ENCODE measurements at places on chromosomes 5 and 9.

GRCh38 chr9:13002740-13003139 lies 227.9 kb downstream of the LURAP1L start:
- no peak for DNase-seq

DNA sequence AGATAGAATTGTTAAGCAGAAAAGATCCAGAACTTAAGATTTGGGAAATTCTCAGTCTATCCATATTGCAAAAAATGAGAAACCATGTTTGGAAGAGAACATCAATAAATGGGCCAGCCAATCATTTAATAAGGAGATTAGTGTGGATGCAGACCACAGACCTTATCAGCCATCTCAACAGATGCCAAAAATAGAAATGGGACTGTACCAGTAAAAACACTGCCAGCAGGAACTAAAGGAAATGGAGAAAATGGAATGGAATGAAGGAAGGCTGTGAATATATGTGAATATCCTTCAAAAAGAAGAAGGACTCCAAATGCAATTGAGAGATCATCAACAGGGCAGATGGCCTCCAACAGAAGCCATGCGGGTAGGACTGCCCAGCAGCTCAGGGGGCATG lies 52.7 kb upstream of the ZNF618 start:
- DNase-seq = no peak

DNA sequence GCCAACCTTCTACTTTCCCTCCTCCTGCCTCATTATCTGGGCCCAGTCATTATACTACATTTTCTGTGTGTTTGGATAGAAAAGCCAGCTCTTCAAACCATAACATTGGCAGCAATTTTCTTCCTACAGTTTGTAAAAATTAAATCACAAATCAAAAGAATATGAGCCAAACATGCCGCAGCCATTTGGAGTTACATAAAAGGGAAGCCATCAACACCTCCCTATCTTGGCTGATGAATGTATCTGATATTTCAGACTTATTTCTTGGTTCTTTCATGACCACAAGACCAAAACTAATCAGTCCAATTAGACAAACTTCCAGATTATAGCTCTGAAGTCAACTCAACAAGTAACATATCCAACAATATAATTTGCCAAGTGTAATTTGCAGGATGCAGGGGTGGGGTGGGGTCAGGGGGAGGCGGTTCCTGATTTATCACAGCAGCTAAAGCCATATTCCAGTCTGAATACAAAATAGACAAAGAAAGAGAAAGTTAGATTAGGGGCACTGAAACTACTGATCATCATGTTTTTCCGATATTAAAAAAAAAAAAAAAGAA lies 89.4 kb upstream of the CNTLN start:
- DNase-seq = no peak

- no peak for DNase-seq
These were observed 35.3 kb downstream of the SNX24 start for GRCh38 chr5:122880749-122881148.

DNA sequence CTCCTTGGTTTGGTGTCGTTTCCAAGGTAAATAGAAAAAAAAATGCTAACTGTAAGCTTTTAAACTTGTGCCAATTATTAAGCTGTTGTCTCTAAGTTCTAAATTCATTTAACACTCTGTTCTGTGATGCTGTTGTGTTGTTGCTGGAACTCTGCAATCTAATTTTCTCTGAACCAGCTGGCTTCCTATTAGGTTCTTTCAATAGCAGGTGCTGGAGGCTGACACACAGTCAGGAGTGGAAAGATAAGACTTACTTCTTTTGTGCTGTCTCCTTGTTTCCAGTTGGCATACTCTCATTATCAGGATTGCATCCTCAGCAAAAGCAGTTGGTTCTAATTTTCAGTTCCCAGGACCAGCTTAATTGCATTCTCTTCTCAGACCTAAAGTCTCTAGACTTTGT lies 1252.6 kb upstream of the NUDT12 start:
- no peak for DNase-seq

GRCh38 chr5:85205430-85205829 lies 820.8 kb upstream of the EDIL3 start:
- no peak for DNase-seq

DNA sequence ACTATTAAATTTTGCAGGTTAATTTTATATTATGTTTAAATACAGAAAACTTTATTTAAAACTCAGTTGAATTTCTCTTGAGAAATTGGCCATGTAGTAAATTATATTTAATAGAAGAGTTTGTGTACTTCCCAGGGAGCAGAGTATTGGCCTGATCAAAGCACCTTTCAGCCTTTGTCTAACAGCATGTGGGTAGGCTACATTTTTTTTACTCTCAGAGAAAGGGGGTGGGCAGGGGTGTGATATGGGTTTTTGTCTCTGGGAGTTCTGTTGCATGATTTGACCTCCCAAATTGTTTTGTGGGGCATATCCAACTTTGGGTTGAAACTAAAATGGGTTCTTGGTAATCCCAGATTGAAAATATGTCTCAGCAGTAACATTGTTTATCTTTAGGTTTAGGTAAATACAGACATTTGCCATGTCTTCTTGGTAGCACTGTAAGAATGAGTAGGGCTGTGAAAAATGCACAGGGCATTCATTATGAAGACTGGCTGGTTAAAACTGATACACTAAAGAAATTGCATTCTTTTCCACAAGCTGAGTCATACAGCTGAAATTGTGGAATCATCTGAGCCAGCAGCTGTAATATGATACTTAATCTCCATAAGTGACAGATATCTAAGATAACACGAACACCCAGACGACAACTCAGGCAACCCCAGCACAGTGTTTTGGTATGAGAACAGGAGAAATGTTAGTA lies 75.4 kb upstream of the CDKN2B start:
- no peak for DNase-seq

DNA sequence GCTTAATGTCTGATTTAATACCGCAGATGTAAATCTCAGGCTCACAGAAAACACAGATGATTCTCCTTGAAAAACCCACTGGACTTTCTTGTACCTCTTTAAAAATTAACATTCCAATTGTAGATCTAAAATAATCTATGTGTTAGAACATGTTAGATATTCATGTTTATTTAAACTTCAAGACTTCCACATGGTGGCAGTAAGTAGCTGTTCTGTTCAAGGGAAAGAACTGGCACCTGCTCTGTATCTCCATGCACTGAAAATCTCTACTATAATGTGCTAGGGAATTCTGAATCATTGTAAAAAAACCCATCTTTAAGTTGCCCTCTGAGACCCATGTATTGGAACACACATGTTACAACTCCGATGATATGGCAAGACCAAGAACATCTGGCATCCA lies 366.9 kb downstream of the DMRTA1 start:
- no peak for DNase-seq

- no peak for DNase-seq
These were observed 735 bp downstream of the IDNK start for GRCh38 chr9:83623679-83624076.

DNA sequence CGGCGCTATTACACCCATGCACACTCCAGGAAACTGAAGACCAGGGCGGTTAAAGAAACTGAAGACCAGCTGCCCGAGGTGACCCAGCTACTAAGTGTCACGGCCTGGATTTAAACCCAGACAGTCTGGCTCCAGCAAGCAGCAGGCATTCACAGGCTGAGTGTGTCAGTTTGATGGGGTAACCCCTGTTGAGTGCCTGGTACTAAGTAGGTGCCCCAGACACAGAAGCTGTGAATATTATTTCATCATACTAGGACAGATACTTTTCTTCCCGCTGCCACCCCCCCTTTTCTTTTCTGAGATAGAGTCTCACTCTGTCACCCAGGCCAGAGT lies 7.3 kb downstream of the ENG start:
- no peak for DNase-seq

GRCh38 chr9:2262386-2263071 lies 247.4 kb downstream of the SMARCA2 start:
- DNase-seq = no peak

- no peak for DNase-seq
These were observed 1.7 kb upstream of the SPARC start for GRCh38 chr5:151688436-151688835.

DNA sequence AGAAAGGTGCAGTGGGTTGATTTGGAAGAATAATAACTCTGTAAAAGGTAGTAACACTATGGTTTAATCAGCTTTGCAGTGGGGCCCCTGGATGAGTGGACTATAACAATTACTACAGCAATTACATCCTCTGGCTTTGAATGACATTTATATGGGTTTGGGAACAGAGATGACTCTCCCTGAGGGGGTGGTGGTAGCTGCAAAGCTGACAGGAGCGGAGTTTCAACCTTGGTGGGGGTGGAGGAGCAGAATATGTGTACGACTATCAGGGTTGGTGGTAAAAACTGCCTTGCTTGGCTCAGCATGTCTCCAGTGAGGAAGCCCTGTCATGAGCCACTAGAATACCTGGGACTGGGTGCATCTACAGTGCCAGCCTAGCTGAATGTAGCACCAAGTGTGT lies 28.3 kb upstream of the NR3C1 start:
- no peak for DNase-seq

DNA sequence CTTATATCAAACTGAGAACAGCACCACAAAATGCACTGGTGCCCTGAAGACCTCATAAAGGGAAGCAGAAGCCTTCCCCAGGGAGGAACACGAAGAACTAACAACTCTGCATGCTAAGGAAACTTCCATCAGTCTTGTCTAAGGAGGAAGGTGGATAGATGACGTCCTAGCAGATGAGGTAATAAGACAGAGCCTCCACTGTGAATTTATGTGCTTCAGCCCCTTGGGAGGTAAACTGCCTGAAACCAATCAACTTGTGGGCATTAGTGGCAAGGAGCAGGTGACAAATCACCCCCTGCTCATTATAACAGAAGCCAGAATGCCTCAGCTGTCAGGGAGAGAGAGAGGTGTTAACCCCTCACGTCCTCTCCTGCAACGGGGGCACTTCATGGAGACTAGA lies 48.9 kb upstream of the SPIN1 start:
- DNase-seq = no peak

- no peak for DNase-seq
These were observed 37.1 kb downstream of the CPLANE1 start for GRCh38 chr5:37212096-37212495.

DNA sequence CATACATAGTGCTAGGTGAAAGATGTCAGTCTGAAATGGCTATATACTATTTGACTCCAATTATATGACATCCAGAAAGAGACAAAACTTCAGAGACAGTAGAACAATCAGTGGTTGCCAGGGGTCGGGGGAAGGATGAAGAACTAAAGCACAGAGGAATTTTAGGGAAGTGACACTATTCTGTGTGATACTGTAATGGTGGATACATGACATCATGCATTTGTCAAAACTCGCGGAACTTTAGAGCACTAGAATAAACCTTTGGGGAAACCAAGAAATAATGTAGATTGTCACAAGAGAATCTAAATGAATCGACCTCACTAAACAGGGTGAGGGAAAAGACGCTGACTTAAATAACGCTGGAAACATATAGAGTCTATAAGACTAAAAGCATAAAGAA lies 107.0 kb upstream of the RETREG1 start:
- no peak for DNase-seq

DNA sequence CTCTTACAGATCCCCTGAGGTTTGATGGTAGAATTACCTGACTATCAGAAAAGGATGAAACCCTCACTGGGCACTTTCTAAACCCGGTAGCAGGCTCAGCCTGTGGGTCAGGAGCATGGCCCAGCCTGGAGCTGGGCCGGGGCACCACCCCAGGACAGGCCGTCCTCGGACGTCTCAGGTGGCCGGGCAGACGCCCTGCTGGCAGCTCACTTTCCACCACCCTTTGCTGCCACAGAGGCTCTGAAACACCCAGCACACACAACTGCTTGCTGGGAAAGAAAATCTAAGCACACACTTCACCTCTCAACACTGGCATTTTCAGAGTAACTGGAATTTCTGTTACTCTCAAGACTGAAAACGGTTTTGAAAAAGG lies 4.4 kb downstream of the UBAC1 start:
- no peak for DNase-seq

- peak; percentile 10 for DNase-seq
These were observed at the start of gene COL5A1 for GRCh38 chr9:134641173-134641989. TSS of gene COL5A1 (plus strand) at chr9:134641803. CDS start at chr9:134642188, 385 bp downstream.

DNA sequence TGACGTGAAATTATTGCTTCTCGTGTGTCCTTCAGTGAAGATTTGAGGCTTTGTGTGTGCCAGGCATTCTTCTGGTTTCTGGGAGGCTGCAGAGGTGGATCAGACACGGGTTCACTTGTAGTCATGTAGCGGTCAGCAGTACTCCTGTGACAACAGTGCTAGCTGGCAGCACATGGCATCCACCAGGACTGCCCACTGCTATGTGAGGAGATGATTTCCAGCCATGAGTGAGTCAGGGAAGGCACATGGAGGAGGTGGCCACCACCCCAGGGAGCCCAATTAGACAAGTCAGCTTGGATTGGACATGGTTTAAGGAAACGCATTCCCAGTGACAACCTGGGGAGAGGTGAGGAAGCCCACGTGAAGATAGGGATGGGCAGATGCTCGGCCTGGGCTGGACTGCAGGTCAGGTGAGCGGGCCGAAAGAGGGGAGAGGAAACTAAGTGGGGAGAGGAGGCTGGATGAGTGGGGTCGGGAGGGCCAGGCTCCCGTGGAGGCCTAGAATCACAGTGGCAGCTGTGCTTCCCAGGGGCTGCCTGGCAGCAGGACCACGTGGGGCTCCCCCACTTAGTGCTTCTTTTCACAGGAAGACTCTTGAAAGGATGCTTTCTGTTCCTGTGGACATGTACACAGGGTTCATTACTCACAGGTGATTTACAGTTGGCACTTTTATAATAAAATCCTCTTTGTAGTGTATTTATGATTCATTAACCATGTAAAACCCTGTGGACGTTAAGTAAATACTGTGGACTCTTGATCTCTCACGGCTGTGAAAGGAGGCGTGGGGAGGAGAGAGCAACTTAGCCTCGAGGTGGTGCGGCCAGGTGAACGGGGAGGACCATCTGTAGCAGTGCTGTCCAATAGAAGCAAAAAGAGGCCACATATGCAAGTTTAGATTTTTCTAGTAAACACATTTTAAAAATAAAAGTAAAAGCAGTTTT lies 80.0 kb upstream of the OTULINL start:
- DNase-seq = no peak

DNA sequence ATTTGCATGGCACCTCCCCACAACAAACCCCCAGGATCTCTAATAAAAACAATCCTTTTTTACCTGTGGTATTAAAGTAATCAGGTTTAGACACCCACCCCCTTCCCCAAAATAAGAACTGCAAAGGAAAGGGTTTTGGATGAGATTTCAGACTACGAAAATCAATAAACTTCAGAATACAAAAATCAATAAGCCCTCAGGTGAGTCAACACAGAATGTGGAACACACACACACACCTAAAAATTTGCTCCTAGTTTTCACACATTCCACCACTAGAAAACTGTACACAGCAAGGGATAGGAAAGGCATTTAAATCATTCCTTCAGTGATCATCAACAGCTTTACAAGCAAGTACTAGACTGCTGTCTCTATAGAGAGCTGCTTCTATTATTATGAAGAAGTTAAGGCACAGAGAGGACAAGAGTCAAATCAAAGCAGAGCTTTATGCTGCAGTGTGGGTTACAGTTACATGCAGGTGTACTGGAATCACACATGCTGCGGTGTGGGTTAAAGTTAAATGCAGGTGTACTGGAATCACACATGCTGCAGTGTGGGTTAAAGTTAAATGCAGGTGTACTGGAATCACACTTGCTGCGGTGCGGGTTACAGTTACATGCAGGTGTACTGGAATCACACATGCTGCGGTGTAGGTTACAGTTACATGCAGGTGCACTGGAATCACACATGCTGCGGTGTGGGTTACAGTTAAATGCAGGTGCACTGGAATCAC lies 36.3 kb downstream of the PFDN1 start:
- DNase-seq = peak; percentile 27

- no peak for DNase-seq
These were observed 64.6 kb upstream of the SHB start for GRCh38 chr9:38133595-38133994.

- no peak for DNase-seq
These were observed 1.9 kb upstream of the PCDH1 start for GRCh38 chr5:141879941-141880738.

Data from naive thymus-derived CD4-positive, alpha-beta T cell (primary cell).